ENCODE measurements at places on chromosomes 2 and 18.

DNA sequence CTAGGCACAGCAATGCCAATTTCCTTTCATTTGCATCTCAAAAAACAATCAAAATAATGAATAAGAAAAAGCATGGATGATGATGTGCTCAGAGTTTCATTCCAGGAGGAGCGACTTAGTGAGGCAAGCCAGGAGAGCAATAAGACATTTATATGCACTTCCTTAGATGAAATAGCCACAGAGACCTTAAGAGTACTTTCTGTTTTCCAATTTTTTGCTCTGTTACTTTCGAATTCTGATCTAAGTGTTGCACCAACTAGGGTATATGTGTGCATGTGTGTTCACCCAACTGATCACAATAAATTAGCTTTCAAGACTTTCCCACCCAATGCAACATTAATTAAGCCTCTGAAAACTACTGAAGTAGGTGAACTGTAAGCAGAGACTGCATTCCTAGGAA lies 709 bp downstream of the RAB27B start:
- H3K36me3 ChIP-seq = no peaks in the 10 kb centered on the region
- no peak for DNase-seq
- H3K4me1 ChIP-seq = peaks cover 16% of the 10 kb centered on the region
- peaks cover 34% of the 10 kb centered on the region for H3K27me3 ChIP-seq
- no peak overlapping the region for H3K27ac ChIP-seq
- H3K4me3 ChIP-seq = peak overlapping the region; percentile 67

DNA sequence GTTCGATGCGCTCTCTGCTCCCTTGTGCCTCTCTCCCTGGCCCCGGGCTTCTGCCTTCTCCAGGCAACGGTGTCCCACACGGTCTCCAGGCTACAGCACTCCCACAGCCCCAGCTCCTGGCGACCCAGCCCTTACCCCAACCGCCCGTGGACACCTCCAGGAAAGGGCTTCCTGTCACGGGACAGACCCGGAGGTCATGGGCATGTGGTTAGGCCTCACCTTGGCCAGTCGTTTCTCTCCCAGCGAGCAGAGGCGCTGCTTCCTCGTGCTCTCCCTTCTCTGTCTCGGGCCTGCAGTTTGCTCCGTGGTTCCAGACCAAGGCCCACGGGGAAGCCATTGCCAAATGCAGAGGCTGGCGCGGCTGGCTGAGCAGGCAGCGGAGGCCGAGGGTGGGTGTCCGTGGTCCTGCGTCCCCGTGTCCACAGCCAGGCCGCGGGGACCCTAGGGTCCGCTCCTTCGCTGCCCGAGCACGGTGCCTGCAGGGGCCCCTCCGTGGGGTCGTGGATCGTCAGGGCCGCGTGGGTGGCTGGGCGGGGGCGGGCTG lies 61.0 kb upstream of the IL1RL1 start:
- H3K27me3 ChIP-seq = peaks cover 5% of the 10 kb centered on the region
- no peak overlapping the region for H3K4me3 ChIP-seq
- peaks cover 12% of the 10 kb centered on the region for H3K36me3 ChIP-seq
- no peak for DNase-seq
- H3K27ac ChIP-seq = no peak overlapping the region
- H3K4me1 ChIP-seq = peaks cover 41% of the 10 kb centered on the region

- H3K27ac ChIP-seq = no peak overlapping the region
- no peak overlapping the region for H3K4me3 ChIP-seq
- H3K4me1 ChIP-seq = no peaks in the 10 kb centered on the region
Observed at GRCh38 chr2:45337481-45337880, 273.6 kb downstream of the SRBD1 start.

DNA sequence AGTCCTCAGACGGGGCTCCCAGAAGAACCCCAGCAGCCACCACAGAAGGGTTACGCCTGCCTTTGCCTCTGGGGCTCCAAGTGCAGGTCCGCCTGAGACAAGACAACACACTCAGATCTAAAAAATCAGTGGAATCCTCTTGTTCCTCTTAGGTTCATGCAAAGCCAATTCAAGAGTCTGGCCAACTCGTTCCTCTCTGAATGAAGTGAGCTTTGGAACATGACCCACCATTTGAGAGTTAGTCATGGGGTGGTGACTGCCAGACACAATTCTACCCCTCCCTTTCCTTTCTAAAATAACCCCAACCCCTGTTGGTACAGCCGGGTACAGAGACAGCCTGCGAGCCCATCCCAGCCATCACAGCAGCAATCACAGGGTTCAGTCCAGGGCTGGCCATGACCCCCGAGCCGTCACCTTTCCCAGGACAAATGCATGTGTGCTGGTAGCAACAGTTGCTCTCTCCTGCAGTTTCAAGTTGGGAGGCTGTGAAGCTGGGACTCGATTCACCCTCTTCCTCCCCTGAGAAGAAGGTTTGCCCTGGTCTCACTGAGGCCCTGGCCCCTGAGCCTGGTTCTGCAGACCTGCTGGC lies 183.1 kb upstream of the SH3BP4 start:
- no peaks in the 10 kb centered on the region for H3K36me3 ChIP-seq
- DNase-seq = no peak
- peaks cover 7% of the 10 kb centered on the region for H3K4me1 ChIP-seq
- peaks cover 4% of the 10 kb centered on the region for H3K27me3 ChIP-seq

- H3K4me1 ChIP-seq = peaks cover 5% of the 10 kb centered on the region
- H3K36me3 ChIP-seq = peaks cover 9% of the 10 kb centered on the region
- no peaks in the 10 kb centered on the region for H3K27me3 ChIP-seq
Observed at GRCh38 chr2:19982268-19982667, 7.6 kb downstream of the WDR35 start.

GRCh38 chr2:173359231-173359630 lies 4.6 kb downstream of the CDCA7 start:
- no peak overlapping the region for H3K27ac ChIP-seq
- peak overlapping the region; percentile 18 for H3K4me3 ChIP-seq
- H3K27me3 ChIP-seq = no peaks in the 10 kb centered on the region
- H3K36me3 ChIP-seq = peaks cover 65% of the 10 kb centered on the region
- DNase-seq = peak; percentile 25
- H3K4me1 ChIP-seq = peaks cover 53% of the 10 kb centered on the region

DNA sequence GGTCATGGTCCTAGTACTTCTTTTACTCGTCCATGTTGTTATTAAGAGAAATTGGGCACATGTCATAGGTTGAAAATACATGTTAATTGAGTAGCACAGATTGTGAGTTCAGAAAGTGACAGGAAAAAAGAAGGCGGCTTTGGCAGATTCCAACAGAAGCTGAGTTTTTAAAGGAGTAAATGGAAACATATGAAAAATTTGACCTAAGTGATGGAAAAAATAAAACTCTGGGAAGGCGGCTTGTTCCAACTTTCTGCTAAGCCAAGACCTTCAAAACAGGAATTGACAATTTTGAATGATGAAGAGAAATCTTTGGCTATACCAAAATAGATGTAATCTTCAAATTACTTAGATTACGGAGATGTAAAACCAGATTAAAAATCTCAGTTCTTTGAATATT lies 868.0 kb downstream of the EPHA4 start:
- DNase-seq = no peak
- H3K4me1 ChIP-seq = no peaks in the 10 kb centered on the region
- H3K27ac ChIP-seq = no peak overlapping the region
- no peaks in the 10 kb centered on the region for H3K36me3 ChIP-seq
- H3K27me3 ChIP-seq = no peaks in the 10 kb centered on the region

DNA sequence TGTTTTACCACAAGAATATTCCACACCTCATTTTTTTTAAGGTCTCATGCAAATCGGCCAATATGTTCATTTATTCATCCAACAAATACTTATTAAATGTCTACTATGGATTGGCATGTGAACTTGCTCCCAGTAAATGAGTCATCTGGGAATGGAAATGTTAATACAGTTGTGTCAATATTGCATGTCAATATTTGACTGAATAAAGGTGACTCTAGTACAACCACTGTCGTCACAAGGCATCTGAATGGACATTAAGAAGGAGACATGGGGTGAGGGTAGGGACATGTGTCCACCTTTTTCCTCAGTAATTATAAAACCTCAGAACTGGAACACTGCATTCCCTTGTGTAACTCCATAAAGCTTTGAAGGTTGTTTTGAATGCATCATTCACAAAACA lies 365.4 kb downstream of the ADCYAP1 start:
- H3K4me3 ChIP-seq = no peak overlapping the region
- no peaks in the 10 kb centered on the region for H3K36me3 ChIP-seq

- H3K36me3 ChIP-seq = no peaks in the 10 kb centered on the region
- H3K27ac ChIP-seq = no peak overlapping the region
- no peaks in the 10 kb centered on the region for H3K27me3 ChIP-seq
- H3K4me3 ChIP-seq = no peak overlapping the region
- no peaks in the 10 kb centered on the region for H3K4me1 ChIP-seq
Observed at GRCh38 chr2:65856928-65857327, 424.5 kb upstream of the SPRED2 start.

DNA sequence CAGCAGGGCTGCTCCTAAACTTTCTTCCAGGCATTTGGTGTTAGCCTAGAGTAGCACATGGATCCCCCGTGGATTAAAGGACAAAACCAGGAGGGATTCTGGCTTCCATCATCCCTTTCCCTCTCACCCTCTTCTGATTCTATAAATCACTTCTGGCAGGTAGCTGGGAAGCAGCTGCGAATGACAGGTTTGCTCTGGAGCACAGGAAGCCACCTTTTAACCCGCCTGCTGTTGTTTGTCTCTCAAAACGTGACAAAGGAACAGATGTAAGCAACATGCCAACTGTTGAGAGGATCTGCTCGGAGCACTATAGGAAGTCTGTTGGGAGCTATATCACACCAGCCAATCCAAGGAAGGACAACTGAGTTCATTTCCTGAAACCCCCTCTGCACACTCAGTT lies 101.9 kb downstream of the ACTR2 start:
- H3K4me1 ChIP-seq = no peaks in the 10 kb centered on the region
- DNase-seq = no peak
- H3K27me3 ChIP-seq = no peaks in the 10 kb centered on the region
- no peak overlapping the region for H3K4me3 ChIP-seq
- peaks cover 15% of the 10 kb centered on the region for H3K36me3 ChIP-seq
- H3K27ac ChIP-seq = no peak overlapping the region

GRCh38 chr2:215423234-215423633 lies 12.6 kb downstream of the FN1 start:
- DNase-seq = no peak
- H3K27me3 ChIP-seq = peaks cover 34% of the 10 kb centered on the region
- no peaks in the 10 kb centered on the region for H3K4me1 ChIP-seq
- no peaks in the 10 kb centered on the region for H3K36me3 ChIP-seq
- no peak overlapping the region for H3K4me3 ChIP-seq

DNA sequence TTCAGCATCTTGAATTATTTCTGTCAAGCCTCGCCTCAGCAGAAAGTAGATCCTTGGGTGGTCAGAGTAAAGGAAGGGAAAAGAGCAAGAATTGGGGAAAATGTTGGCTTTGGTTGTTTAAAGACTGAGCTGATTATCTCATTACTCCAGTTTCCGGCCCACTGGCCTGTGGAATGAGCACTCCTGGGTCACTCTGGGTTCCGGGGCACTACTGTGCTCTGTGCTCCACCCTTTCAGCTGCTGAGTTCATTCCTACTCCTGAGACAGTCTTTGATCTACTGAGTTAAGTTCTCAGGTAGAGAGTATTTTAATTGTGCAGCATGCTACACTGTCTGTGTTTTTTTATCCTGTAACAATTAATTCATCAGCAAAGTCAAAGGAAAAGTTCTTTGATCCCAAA lies 427.7 kb downstream of the CDH2 start:
- H3K36me3 ChIP-seq = no peaks in the 10 kb centered on the region
- DNase-seq = no peak
- H3K4me1 ChIP-seq = no peaks in the 10 kb centered on the region
- no peaks in the 10 kb centered on the region for H3K27me3 ChIP-seq
- H3K4me3 ChIP-seq = no peak overlapping the region

DNA sequence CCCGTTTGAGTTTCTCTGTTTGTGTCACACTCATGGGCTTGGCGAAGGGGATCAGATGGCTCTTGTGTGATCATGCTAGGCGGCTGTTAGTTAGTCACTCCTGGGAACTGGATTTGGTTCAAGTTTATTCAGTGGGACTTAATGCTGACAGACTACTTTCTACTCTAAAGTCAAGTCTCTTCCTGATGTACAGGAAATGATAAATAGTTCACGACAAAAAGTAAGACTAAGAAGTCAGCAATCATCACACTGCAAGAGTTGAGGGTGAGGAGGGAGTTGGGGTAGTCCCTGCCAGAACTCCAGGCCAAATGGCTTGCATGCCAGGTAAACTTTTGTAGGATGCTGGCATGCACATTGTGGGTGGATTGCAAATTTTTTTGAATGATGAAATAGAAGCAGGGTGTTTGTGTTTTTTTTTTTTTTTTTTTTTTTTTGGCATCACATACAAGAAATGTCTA lies 25.1 kb upstream of the CCL20 start:
- H3K4me1 ChIP-seq = peaks cover 4% of the 10 kb centered on the region
- DNase-seq = no peak
- H3K27ac ChIP-seq = no peak overlapping the region
- H3K4me3 ChIP-seq = no peak overlapping the region
- peaks cover 12% of the 10 kb centered on the region for H3K27me3 ChIP-seq

- no peak overlapping the region for H3K27ac ChIP-seq
- H3K4me1 ChIP-seq = no peaks in the 10 kb centered on the region
- peaks cover 7% of the 10 kb centered on the region for H3K27me3 ChIP-seq
- no peak overlapping the region for H3K4me3 ChIP-seq
Observed at GRCh38 chr2:98869870-98870269, 66.2 kb downstream of the CRACDL start.

DNA sequence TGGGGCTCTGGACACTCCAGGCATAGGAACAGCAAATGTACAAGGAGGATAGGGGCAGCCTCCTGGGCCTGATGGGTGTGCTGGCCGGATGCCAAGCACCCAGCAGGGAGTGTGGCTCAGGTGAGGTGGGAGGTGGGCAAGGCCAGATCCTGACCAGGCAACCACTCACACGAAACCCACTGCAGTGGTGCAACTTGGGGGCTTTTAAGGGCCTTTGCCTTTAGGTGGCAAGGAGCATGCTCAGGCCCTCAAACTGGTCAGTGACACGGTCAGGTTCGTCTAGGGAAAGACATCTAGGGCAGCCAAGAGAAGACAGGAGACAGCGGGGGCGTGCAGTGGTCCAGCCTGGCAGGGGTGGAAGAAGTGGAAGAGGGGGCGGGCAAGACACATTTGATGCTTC lies 18.4 kb upstream of the TEX51 start:
- H3K27me3 ChIP-seq = no peaks in the 10 kb centered on the region
- no peaks in the 10 kb centered on the region for H3K36me3 ChIP-seq
- no peak overlapping the region for H3K4me3 ChIP-seq
- no peak overlapping the region for H3K27ac ChIP-seq

GRCh38 chr2:220188031-220188430 lies 560.6 kb downstream of the SLC4A3 start:
- no peaks in the 10 kb centered on the region for H3K27me3 ChIP-seq
- no peaks in the 10 kb centered on the region for H3K4me1 ChIP-seq
- H3K36me3 ChIP-seq = no peaks in the 10 kb centered on the region
- no peak overlapping the region for H3K4me3 ChIP-seq
- H3K27ac ChIP-seq = no peak overlapping the region

DNA sequence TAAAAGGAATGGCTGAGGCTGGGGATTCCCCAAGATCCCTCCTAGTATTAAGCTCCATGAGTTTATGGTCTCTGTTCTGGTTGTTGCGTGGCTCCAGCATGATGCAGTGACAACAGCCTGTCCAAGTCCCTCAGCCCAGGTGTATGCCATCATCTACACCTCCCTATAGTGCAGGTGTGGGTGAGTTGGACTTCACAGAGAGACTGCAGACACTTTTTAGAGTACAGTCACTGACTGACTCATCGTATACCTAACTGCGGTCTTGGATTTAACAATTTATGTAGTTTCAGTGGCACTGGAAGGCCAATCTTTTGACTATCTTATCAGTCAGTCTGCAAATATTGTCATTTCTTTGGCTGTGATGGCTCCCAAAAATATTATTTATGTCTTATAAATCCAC lies 415.0 kb downstream of the TMX3 start:
- no peaks in the 10 kb centered on the region for H3K36me3 ChIP-seq
- H3K4me3 ChIP-seq = no peak overlapping the region
- no peak overlapping the region for H3K27ac ChIP-seq
- no peaks in the 10 kb centered on the region for H3K27me3 ChIP-seq
